ENCODE measurements at places on chromosomes 2 and 18. TPM values are rescaled to one million over a fixed set of nuclear protein-coding genes. Genes with fewer than 3 reads are reported as not detected.

- peaks cover 2% of the 10 kb centered on the region for H3K4me1 ChIP-seq
- no peak for DNase-seq
- no peak overlapping the region for H3K4me3 ChIP-seq
- peak overlapping the region; percentile 8 for H3K27ac ChIP-seq
Observed at GRCh38 chr2:119723784-119724467, 35.8 kb upstream of the PTPN4 start.

CD226 gene
- total RNA-seq = 0.55 TPM

CACNB4 gene
- 2.3 TPM for total RNA-seq

SIGLEC15 gene
- not detected for total RNA-seq

DNA sequence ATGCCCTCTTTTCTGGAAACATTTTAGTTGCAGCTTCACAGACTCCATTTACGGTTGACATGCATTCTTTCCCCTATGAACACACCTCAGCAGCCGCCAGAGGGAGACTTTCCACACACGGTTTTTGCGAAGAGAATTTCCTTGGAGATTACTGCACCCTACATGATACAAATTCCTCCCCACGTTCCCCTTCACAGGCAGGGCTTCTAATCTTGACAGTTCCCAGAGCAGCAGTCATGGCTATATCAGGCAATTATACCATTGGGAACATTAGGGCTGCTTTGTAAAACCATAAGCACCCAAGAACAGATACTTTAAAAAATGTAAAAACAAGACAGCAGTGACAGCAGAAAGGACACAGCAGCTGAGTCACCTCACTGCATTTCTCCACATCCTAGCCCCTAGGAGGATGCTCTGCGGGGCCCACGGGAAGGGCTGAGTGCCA lies 253.8 kb downstream of the TGIF1 start:
- no peak overlapping the region for H3K4me3 ChIP-seq
- H3K27ac ChIP-seq = no peak overlapping the region
- peaks cover 3% of the 10 kb centered on the region for H3K36me3 ChIP-seq
- H3K27me3 ChIP-seq = peaks cover 10% of the 10 kb centered on the region
- H3K4me1 ChIP-seq = peaks cover 20% of the 10 kb centered on the region

MEP1B gene
- not detected for total RNA-seq
